MV-4-11 (cell line): ENCODE measurements at places on chromosomes 7 and 10.
A peak's percentile ranks its signal among the peaks of the same experiment; 100 is the strongest.

- peak; percentile 91 for DNase-seq
Observed at GRCh38 chr7:3649678-3650440, 348.8 kb downstream of the SDK1 start.

- no peak for DNase-seq
Observed at GRCh38 chr7:146701166-146701565, 584.6 kb downstream of the CNTNAP2 start.

DNA sequence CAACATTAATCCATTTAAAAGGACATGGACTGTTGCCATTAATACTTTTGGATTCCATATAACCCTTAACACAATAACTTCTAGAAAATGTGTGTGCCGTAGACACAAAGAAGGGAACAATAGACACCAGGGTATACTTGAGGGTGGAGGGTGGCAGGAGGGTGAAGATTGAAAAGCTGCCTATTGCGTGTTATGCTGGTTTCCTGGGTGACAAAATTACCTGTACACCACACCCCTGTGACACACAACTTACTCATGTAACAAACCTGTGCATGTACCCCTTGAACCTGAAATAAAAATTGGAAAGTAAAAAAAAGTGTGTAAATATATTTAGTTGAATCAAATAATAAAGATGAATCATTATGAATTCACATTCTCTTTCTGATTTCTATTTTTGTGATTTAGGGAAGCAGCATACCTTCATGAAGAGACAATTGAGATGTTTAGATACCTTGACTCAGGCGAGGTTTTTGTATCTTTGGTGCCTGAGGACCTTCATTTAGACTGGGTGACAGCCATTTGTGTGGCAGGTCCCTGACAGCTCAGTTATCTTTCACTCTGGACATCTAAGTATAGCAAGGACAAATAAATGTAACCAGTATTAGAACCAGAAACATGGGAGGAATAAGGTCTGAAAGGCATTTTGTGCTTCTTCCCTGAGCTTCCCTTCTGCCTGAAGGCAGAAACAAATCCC, 28.7 kb downstream of the GIMAP8 start:
- DNase-seq: no peak

- DNase-seq: no peak
Observed at GRCh38 chr7:29459589-29459988, 104.0 kb upstream of the PRR15 start.

DNA sequence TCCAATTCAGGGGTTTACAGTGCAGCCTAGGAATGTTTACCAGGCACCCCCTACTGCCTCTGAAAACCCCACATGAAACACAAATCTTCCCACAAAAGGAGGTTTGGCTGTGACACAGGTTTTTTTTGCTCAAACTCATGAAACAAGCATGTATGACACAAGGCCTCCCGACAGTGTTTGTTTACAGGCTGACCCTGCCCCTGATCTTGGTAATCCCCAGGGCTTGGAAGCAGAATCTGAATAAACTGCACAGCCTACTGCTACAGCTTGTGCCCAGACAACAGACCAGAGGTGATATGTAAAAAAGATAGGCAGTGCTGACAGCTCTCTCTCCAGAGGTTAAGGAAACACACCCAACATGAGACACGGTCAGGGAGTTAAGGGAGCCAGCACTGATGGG, 184.2 kb downstream of the KMT2E start:
- DNase-seq: no peak

GRCh38 chr7:132872034-132872433, 209.9 kb downstream of the CHCHD3 start:
- no peak for DNase-seq

GRCh38 chr10:12702215-12702770, 299.2 kb downstream of the CCDC3 start:
- no peak for DNase-seq

GRCh38 chr7:135188298-135188984, 17.9 kb upstream of the CYREN start:
- DNase-seq: no peak

DNA sequence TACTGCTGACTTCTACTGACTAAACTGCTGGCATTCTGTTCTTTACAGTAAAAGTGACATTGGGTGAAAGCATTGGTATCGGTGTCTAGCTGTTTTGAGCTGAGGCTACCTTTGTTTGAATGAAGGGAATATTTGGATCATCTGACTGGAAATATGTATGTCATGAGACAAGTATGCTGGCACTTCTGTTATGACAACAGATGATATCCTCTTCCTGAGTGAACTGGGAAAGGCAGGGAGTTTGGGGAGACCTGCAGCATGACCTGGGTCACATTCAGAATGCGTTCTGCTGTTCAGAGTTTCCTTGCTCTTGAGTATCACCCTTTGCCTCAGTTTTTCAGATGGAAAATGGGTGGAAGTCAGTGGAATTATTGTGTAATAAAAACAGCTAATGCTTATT, 81.8 kb downstream of the PLCE1 start:
- DNase-seq: no peak

GRCh38 chr7:116173051-116174028, 37.0 kb upstream of the TES start:
- DNase-seq: peak; percentile 52

DNA sequence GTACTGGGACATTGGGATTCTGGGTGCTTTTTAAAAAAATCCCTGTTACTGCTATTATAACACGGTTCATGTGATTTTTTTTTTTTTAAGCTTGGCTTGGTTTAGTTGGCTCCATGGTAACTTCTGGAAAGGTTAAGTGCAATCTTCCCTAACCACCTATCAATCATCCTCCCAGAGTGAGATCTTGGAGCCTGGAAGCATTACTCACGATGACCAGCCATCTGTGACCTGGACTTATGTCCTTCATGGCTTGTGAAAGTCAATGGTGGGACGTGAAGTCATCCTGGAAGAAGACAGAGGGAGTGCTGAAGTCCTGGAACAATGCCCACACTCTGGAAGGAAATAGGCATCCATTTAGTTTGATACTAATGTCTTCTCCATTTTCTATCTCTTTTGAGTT, 135.5 kb upstream of the FRMD4A start:
- no peak for DNase-seq

DNA sequence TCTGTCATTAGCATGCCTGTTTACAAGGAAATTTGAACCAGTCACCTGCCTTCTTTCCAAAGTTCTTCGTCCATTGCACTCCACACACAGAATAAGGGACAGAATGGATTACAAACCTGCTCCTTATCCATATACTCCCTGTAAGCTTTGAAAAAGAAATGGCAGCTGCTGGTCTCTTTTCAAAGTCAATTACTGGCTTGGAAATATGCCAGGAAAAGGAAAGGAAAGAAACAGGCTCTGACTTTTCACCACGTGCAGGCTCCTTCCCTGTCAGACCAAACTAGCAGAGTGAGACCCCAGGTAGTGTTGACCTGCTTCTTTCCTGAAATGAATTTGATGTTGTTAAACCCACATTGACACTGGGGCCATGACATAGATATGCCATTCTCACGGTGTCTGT, 84.5 kb downstream of the LHFPL3 start:
- no peak for DNase-seq

DNA sequence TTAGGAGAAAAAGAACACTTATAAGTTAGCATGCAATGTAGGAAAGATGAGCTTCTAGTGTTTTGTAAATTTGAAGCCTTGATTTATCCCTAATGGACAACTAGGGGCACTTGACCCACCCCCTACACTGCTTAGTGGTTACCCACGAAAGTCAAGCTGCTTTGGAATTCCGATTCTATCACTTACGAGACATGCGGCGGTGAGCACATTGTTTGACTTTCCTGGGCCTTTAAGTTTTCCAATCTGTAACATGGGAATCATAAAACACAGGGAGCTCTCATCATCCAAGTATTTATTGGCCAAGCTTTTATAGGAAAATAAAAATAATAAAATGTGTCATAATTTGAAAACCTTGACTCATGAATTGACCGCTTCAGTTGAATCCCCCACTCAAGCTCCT, 78.7 kb upstream of the PDK4 start:
- DNase-seq: no peak

DNA sequence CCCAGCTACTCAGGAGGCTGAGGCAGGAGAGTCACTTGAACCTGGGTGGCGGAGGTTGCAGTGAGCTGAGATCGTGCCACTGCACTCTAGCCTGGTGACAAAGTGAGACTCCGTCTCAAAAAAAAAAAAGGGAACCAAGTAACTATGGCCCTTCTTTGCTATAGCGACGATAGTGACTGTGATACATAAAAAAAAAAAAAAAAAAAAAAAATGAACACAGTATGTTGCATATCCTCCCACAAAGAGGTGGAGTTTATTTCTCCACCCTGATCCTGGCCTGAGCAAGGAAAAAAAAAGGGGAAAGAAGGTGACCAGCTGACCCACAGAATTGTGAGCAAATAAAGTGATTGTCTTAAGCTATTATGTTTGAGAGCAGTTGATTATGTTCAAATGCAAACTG, 42.3 kb upstream of the STEAP1B start:
- DNase-seq: peak; percentile 69

- DNase-seq: no peak
Observed at GRCh38 chr7:158310924-158311666, 276.5 kb downstream of the PTPRN2 start.
